ENCODE measurements at places on chromosomes 6 and 20.
A peak's percentile ranks its signal among the peaks of the same experiment; 100 is the strongest.

GRCh38 chr20:17491488-17491887 is 39.7 kb downstream of the BFSP1 start:
- DNase-seq: no peak

DNA sequence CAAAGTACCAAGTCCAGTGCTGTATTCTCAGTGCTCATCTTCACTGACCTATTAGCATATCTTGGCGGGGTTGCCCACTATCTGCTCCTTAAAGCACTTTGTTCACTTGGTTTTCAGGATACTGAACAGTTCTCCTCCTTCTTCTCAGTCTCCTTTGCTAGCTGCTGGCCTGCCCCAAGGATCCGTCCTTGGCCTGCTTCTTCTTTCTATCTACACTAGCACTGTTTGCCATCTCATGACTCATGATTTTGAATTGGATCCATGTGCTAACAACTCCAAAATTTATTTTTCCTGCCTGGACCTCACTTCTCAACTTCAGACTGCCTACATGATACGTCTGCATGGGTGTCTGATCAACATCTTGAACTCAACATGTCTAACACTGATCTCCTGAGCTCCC is 15.5 kb downstream of the TPD52L1 start:
- no peak for DNase-seq

GRCh38 chr20:57628047-57628961 is 8.1 kb upstream of the ZBP1 start:
- DNase-seq: peak; percentile 93

DNA sequence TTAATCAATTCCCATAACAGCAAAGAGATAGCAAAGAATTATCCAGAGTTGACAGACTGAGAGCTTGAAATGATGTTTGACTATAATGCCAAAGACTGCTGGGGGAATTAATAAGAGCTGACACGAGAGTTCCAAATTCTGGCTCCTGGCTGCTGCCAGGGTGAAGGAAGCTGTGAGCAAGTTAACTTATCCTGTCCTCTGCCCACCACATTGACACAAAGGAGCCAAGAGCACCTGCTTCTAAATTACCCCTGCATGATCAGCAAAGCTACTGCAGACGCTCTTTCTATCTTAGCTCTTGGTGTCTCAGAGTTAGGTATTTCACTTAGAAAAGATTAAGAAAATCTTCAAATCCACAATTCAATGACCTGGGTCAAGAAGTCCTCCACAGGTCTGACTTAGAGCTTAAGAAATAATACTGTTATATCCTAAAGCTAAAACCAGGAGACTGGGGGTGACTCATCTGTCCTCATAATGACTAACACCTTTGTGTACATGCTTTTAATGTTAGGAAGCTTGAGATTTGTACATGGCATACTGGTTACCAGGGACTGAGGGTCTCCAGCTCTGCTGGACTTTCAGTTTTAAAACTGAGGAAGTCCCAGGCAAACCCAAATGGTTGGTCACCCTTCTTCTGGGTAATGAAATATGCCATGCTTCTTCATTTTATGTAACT is 13.2 kb upstream of the FRK start:
- DNase-seq: no peak

- DNase-seq: no peak
These were observed 1163.6 kb upstream of the CITED2 start for GRCh38 chr6:140537834-140538705.

DNA sequence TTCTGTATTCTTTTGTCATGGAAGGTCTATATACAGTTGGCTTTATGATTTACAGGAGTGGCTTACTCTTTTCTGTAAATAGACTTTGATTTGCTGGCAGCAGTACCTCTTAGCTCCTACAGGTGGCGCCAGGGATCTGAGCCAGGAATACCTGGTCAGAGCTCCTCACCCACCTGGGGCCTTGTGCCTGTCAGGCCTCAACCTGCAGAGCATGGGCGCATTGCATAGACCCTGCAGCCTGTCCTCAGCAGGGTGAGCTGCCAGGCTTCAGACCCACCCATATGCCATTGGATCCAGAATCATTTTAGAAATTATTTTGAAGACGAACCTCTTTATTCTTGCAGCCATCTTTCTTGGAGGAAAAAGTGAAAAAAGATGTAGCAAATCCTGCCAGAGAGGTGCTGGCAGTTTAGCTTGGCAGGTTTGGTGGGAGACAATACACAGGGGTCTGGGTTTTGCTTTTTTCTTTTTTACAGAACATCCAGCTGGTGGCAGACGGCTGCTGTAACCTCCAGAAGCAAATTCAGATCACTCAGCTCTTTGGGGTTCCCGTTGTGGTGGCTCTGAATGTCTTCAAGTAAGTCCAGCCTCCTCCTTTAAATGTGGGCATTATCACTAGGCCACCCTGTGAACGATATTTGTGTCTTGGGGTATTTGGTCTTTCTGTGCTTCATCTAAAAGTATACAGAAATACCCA is 149.1 kb downstream of the MTHFD1L start:
- peak; percentile 61 for DNase-seq

- DNase-seq: no peak
These were observed 689 bp upstream of the KCNB1 start for GRCh38 chr20:49483018-49483695.

GRCh38 chr6:134934793-134935485 is 15.0 kb downstream of the ALDH8A1 start:
- no peak for DNase-seq

GRCh38 chr6:169885831-169886230 is 134.4 kb downstream of the ERMARD start:
- no peak for DNase-seq

GRCh38 chr20:37801921-37802320 is 101.0 kb upstream of the VSTM2L start:
- no peak for DNase-seq

- DNase-seq: no peak
These were observed 8.4 kb downstream of the CD40 start for GRCh38 chr20:46126440-46127056.

GRCh38 chr6:56445818-56446217 is 196.9 kb downstream of the DST start:
- DNase-seq: no peak

All from NB4 (cell line).